ENCODE measurements at places on chromosomes 7 and 10.

DNA sequence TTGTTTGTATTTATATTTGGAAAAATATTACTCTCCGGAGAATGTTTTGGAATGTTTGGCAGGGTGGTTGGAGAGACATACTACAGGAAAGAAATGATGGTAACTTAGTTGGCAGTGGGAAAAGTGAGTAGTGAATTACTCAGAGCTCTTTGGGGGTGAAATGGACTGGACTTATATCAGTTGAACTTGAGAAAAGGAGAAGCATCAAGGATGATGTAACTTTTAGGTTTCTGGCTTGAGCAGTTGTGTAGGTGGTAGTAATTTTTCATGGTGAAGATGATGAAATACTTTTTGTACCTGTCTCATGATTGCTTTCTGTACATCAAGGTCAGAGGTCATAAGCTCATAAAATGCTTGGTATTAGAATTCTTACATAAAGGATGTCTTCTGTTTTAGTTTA, 617.2 kb downstream of the AUTS2 start:
- DNase-seq, result no peak

DNA sequence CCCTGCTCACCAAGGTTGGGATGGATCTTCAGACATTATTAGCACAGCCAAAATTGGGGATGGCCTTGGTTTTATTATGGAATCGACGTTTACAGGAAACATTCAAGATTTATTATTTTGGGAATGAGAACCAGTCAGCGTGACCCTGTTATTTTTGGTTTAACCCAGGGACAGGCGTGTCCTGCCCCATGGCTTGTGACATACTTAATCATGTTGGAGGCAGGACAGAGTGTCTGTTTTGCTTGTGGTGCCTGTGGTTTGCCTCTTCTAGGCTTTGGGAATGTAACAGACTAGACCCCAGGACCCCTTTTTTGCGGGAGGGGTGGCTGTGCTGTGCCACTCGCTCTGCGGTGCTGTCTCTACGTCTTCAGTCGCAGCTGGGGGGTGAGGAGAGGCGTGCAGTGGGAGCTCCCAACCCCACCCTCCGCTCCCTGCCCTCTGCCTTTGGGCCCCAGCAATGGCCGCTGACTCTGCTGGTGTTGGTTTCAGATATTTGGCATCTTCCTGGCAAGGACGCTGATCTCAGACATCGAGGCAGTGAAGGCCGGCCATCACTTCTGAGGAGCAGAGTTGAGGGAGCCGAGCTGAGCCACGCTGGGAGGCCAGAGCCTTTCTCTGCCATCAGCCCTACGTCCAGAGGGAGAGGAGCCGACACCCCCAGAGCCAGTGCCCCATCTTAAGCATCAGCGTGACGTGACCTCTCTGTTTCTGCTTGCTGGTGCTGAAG, 20.1 kb upstream of the SH2D4B start:
- DNase-seq, result no peak

GRCh38 chr7:30363778-30364563, 79.6 kb downstream of the ZNRF2 start:
- DNase-seq, result no peak

DNA sequence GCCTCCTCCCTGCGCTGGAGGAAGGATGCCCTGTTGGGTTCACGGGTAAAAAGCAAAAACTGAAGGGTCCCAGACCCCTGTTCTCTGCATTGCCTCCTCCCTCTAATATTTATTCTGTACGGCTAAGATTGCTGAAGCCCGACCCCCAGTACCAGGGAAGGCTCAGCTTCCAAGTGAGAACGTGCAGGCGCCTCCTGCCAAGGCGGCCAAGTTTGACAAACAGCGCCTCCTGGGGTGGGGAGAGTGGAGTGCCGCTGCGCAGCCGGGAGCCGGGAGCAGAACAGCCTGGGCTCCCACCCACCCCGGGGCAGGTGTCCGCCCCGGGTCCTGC, 4.7 kb upstream of the EBF3 start:
- no peak for DNase-seq

GRCh38 chr10:123808286-123808685, 83.3 kb downstream of the CPXM2 start:
- no peak for DNase-seq

GRCh38 chr10:1413256-1413655, 324.1 kb downstream of the ADARB2 start:
- no peak for DNase-seq
